ENCODE measurements at places on chromosomes 16 and 17. TPM values are rescaled to one million over a fixed set of nuclear protein-coding genes. Genes with fewer than 3 reads are reported as not detected.

MT2A gene
- total RNA-seq = 117 TPM

DLX3 gene
- not detected for total RNA-seq

EVI2A gene
- total RNA-seq = 2.4 TPM

LIG3 gene
- 25.5 TPM for total RNA-seq

KRT14 gene
- total RNA-seq = 0.16 TPM

CACNA1H gene
- total RNA-seq = under 0.01 TPM

HEATR9 gene
- not detected for total RNA-seq

SDR42E2 gene
- total RNA-seq = under 0.01 TPM

RPH3AL gene
- total RNA-seq = 1.7 TPM

CLEC18B gene
- total RNA-seq = 0.47 TPM
